ENCODE measurements at places on chromosomes 16 and 17.

DNA sequence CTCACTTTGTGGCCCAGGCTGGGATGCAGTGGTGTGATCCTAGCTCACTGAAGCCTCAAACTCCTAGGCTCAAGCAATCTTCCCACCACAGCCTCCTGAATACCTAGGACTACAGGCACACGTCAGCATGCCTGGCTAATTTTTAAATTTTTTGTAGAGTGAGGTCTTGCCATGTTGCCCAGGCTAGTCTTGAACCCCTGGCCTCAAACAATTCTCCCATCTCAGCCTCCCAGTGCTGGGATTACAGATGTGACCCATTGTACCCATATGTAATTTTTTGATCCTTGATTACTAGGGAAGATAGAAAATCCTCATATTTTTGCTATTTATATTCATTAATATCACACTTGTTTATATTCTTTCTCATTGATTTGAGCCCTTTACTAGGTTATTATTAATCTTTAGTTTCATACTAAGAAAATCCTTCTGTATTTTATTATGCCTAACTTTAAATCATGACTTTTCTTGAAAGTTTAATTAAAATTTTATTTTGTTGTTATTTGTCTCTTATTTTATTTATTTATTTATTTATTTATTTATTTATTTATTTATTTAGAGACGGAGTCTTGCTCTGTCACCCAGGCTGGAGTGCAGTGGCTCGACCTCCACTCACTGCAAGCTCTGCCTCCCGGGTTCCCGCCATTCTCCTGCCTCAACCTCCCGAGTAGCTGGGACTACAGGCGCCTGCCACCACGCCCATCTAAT, 75.4 kb downstream of the BCAS3 start:
- no peak for DNase-seq

- no peak for DNase-seq
These were observed 21.4 kb upstream of the SPACA3 start for GRCh38 chr17:32970281-32970680.

- DNase-seq = no peak
These were observed 189.6 kb upstream of the NLRP1 start for GRCh38 chr17:5773816-5774360.

- no peak for DNase-seq
These were observed 2.9 kb upstream of the ABCA10 start for GRCh38 chr17:69231521-69231920.

DNA sequence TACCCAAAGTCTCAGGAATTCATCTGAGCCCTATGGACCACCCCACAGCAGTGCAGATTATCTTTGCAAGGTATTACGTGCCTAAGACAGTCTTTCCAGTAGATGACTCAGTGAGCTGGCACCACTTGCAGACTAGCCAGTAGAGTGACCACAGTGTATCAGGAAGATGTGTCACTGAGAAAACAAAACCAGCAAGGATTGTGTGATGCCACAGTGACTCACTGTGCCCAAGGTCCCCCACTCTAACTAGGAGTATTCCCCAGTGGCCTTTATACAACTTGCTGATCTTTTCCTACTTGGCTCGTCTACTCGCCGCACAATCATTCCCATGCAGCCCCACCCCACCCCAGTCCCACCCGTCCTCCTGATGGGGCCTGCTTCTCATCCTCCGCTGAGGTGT, 26.8 kb upstream of the PRKCA start:
- DNase-seq = peak; percentile 90

DNA sequence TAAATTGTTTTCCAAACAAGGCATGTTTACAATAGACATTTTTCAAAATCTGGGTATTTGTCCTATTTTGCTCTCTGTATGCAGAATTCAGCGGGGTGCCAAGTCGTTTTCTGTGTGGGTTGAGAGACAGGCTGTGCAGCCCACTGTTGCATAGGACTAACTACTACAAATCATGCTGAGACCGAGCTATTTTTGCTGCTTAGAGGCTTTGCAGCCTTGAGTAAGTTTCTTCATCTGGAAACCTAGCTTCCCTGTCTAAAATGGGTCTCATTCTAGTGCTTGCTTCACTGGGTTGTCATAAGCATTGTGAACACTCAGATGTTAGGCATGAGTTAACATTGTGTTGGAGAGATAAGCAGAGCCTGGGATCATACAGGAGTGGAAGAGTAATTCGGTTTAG, 1.3 kb downstream of the PRPSAP2 start:
- DNase-seq = peak; percentile 73

GRCh38 chr17:48603959-48604769, 622 bp downstream of the HOXB6 start:
- DNase-seq = no peak

GRCh38 chr17:62862251-62862650, 54.1 kb upstream of the MARCHF10 start:
- no peak for DNase-seq

DNA sequence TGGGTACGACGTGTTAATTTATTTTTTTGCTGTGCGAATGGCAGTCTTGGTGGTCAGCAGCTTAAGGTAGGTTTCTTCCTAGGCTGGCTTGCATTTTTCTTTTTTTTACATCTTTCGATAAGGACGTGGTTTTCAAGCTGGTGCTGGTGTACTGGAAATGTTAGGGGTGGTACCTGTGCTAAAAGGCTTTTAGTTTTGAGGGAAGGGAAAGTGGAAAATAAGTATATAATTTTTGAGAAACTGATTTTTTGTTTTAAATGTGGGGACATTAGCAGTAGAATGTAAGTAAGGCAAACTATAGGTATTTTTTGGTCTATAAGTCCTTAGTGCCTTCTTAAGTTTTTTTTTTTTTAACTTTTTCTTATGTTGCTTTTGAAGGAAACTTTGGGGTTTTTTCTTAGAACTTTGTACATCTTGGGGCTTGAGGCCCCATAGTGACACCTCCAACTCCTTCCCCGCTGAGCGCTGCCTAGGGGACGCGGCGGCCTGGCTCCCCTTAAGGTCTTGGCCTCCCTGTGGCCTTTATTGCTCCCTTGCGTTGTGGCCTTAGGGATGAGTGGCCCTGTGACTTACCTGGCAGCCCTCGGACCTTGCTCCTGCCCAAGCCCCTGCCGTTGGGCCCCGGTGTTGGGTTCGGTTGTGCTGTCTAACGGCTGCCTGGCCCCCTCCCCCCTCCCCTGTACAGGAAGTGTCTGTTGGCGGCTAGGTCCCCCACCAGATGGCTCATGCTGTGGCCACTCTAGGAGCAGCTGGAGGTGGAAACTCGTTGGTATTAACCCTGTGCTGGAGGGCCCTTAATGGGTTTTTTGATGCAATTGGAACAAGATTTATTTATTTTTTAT, 88.0 kb upstream of the RPRML start:
- peak; percentile 92 for DNase-seq

DNA sequence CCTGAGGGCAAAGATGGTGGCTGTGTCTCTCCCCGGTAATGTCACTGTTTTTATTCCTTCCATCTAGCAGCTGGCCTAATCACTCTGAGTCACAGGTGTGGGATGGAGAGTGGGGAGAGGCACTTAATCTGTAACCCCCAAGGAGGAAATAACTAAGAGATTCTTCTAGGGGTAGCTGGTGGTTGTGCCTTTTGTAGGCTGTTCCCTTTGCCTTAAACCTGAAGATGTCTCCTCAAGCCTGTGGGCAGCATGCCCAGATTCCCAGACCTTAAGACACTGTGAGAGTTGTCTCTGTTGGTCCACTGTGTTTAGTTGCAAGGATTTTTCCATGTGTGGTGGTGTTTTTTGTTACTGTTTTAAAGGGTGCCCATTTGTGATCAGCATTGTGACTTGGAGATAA, 5.5 kb upstream of the RAPGEFL1 start:
- peak; percentile 37 for DNase-seq

DNA sequence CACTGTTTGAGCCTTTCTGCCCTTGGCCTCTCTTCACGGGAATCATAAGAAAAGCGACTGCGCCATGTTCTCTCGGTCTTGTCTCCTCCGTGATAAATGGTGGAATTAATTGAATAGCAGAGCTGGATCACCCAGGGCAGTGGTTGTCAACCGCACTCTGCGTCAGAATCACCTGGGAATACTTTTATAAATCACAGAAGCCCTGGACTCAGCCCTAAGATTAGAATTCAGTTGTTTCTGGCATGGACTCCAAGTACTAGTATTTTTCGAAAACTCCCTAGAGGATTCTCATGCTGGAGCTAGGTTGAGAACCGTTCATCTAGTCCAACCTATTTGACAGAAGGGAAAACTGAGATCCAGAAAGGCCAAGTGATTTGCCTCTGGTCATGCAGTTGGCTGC, 64.1 kb downstream of the SPACA3 start:
- DNase-seq = no peak

DNA sequence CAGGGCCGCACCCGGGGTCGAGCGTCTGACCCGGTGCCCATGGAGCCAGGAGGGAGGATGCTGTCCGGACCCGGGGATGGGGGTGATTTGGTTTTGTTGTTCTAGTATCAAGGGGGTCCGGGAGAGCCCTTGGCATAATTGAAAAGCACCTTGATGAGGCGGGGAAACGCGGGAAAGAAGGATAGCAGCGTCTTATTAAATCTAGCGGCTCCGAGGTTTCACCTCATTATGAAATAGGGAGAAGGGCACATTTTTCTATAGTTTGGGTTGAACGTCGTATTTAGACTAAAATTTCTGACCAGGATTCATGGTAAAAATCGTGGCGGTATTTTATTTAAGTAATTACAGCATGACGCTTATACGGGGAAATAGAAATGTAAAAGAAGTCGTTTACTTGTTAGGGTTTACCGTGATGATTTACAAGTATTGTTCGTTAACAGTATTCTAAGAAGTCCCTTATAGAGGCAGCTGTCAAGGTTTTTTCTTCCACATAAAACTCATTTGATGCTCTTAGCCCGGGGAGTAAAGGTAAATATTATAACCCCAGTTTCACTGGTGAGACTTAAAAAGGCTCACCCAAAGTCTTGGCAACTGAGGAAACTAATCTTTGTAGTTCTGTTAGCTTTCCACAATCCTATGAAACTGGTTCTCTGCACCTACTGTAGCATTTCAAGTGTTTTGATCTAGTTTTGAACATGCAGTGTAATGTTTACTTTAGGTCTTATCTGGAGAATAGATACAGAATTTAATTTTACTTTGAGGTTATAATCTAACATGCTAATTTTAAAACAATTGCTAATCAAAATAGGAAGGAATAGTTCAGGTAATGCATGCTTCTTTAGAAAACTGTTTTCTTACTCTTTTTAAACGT, 756 bp downstream of the LUC7L3 start:
- no peak for DNase-seq

- DNase-seq = no peak
These were observed 8.3 kb downstream of the BANP start for GRCh38 chr16:87959391-87959990.

DNA sequence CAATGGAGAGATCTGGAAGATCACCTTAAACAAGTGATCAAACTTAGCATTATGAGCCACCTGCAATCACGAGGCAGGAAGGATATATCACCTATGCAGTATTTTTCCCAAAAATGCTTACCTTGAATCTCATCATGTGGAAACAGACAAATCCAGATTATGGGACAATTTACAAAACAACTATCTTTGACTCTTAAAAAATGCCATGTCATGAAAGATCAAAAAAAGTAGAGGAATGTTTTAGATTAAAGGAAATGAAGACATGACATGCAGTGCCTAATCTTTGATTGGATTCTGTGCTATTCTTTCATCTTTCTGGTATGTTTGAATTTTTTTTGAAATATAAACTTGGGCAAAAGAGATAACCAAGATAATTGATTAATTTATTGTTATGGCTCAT, 95.9 kb downstream of the KPNA2 start:
- DNase-seq = no peak
